Putamen (tissue), 1 donor: ENCODE measurements at places on chromosomes 13 and 19.
A peak's percentile ranks its signal among the peaks of the same experiment; 100 is the strongest.

- DNase-seq, result no peak
Observed at GRCh38 chr13:112991609-112992008, 22.6 kb downstream of the MCF2L start.

GRCh38 chr13:76672420-76672819 lies 213.8 kb downstream of the KCTD12 start:
- no peak for DNase-seq

- peak; percentile 82 for DNase-seq
Observed at GRCh38 chr19:53195265-53195903, 2.2 kb upstream of the ZNF665 start.

DNA sequence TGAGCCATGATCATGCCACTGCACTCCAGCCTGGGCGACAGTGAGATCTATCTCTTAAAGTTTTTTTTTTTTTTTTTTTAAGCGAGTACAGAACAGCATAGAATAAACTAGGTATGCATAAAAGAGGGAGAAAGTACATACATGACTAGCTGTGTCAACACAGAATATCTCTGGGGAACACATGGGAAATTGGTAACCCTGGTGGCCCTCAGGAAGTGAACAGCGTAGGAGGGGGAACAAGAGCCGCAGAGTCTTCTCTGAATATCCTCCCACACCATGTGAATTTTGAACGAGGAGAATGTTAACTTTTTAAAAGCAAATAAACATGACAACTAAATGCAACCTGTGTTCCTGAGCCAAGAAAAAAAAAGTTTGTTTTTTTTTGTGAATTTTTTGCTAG lies 15.2 kb downstream of the PHLDB3 start:
- DNase-seq, result no peak

DNA sequence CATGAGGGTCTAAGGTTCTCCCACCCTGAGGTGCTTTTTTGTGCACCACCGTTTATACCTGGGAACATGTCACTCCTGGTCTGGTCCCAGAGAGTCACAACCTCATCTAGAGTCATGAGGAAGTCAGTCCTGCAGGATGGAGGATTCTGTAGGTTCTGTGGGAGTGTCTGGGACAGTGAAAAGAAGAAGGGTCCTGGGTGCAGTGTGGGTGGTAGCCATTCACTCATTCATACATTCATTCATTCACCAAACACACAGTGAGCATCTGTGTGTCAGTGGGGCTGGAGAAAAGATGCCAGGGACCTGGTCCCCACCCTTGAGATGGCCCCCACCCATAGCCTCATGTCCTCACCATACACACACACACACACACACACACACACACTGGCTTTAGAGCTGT lies 8.7 kb upstream of the CEACAM18 start:
- no peak for DNase-seq

DNA sequence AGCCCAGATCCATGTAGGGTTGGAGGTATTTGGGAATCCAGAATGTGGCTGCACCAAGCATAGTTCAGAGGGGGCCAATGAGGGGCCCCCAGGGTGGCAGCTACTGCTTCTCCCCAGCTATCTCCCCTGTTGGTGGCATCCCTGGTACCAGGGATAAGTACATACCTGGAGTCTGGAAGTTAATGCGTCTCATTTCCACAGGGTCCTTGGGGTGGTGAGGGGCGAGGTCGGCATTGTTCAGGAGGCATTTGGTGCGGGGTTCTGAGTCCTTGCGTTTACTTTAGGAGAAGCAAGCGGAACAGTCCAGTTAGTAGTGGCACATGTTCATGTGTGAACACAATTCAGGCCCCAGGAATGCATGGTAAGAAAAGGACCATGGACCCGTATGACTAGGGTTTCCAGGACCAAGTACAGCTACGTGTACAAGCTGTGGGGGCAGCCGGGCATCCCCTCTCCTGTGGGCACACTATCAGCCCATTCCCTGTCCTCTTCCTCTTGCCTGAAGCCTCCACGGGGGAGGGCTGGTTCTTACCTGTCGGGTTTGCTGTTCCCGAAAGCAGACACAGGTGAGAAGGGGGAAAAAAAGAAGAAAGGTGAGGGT lies 122.3 kb downstream of the PTPRS start:
- no peak for DNase-seq

- no peak for DNase-seq
Observed at GRCh38 chr19:12792853-12793289, 1.6 kb downstream of the JUNB start.

DNA sequence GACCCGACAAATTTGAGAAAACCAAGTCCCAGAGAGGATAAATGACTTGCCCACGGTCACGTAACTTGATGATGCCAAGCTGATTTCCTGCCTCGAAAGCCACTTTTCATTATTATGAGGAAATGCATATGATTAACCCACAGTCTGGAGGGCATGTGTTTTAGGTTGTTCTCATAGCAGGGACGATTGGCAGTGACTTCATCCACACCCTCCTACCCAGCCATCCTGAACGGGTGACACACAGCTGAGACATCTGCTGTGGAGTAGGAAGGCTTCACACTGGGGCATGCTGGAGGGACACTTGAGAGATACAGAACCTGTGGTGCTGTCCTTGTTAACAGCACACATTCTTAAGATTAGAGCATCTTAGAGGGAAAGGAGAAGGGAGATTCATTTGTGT lies 65.4 kb upstream of the WDFY2 start:
- DNase-seq, result no peak

DNA sequence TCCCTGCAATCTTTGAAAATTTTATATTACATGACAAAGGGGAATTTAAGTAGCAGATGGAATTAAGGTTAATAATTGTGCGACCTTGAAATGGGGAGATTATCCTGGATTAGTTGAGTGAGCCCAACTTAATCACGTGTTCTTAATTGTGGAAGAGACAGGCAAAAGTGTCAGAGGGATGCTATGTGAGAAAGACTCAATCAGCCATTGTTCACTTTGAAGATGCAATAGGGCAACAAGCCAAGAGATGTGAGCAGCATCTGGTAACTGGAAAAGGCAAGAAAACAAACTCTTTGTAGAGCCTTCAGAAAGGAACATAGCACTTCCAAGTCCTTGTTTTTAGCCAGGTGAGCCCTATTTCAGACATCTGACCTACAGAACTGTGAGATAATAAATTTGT lies 247.7 kb downstream of the SLITRK1 start:
- peak; percentile 85 for DNase-seq

DNA sequence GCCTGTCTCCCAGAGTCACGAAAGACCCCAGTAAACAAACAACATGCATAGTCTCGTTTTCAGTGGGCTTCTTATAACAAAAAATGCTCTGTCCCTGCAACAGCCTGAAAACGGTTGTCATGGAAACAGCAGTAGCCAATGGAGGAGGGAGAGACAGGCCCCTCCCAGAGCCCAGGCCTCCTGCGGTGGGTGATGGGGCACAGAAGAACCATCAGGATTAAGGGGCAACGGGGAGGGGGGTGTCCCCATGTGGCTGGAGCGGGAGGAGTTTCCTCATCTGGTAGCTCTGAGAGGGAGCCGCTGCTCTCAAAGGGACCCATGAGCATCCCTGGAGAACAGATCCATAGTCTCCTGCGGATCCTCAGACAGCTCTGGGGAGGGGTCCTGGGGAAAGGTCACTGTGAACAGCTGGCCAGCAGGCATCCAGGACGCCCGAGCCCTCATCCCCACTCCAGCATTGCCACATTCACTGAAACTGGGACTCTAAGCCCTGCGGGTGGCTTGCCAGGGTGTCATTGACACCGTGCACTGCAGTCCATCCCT lies 37.5 kb upstream of the PNMA8B start:
- DNase-seq, result no peak

GRCh38 chr13:48653472-48653939 lies at the start of gene CYSLTR2:
Gene CYSLTR2 (plus strand): TSS chr13:48653929. CDS start chr13:48706818, 52,889 bp downstream.
- no peak for DNase-seq

DNA sequence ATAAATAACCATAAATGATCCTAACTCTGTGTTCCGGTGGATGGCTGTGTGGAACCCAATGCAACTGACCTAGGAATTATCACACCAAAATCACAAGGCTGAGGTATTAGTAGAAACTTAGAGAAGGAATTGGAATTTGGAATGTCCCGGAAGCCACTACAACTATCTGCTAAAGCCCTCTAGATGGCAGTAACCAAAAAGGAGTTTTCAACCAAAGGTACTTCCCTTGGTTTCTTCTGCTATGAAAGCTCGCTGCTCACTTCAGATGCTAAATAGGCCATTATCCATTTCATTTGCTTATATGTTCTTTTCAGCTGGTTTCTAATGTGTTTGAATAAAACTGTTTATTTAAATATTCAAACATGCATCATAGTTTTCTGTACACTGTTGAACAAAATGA lies 1589.1 kb upstream of the SPRY2 start:
- DNase-seq, result peak; percentile 35

DNA sequence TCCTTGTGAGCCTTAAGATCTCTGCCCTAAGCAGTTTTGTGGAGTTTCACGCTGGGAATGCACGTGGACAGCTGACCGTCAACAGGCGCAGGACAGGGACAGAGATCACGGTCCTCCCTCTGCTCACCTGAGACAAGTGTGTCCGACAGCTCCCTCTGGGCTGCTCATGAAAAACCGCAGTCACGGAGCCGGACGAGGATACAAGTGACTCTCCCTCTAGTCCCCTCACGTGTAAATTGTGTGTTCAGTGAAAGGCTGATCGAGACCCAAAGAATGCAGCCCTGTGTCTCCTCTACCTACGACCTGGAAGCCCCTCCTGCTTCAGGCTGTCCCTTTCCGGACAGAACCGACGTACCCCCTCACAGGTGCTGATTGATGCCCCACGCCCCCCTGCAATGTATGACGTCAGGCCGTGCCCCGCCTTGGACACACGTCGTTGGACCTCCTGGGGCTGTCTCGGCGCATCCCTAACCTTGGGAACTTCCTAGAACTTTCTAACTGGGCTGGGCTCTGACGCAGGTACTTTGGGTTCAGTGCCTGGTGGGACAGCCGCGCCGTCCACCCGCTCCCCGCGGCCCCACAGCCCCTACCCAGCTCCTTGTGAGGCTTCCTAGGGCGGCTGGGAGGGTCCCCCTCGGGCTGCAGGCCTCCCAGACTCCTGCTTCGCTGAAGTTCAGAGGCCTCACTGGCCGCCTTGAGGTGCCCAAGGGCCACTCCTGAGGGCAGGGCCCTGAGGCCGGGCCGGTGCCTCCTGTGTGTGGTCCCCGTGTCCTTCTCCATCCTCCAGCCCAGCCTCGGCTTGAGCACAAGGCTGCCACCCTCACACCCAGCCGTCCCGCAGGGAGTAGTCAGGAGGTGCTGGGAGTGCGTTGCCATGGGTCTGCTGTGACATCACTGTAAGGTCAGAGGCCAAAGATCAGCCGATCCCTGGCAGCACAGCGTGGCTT lies at the start of gene C13orf46:
TSS of gene C13orf46 (minus strand) at position 859 of the 947 bp plus-strand sequence. CDS start at position 780, 79 bp downstream.
- no peak for DNase-seq

GRCh38 chr19:50480281-50481111 lies 3.8 kb upstream of the GARIN5A start:
- DNase-seq, result no peak

GRCh38 chr19:37928527-37929286 lies 21.7 kb downstream of the SIPA1L3 start:
- no peak for DNase-seq

DNA sequence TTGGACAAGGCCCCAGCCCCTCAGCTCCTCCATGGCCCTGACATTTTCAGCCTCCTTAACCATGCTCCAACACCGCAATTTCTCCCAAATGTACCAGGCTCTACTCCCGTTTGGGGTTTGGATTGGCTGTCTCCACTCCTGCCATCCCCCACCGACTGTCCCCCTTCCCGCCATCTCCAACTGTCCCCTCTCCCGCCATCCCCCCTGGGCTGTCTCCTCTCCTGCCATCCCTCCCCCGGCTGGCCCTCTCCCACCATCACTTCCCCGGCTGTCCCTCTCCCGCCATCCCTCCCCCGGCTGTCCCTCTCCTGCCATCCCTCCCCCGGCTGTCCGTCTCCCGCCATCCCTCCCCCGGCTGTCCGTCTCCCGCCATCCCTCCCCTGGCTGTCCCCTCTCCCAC lies 5.4 kb downstream of the BCAT2 start:
- DNase-seq, result no peak

DNA sequence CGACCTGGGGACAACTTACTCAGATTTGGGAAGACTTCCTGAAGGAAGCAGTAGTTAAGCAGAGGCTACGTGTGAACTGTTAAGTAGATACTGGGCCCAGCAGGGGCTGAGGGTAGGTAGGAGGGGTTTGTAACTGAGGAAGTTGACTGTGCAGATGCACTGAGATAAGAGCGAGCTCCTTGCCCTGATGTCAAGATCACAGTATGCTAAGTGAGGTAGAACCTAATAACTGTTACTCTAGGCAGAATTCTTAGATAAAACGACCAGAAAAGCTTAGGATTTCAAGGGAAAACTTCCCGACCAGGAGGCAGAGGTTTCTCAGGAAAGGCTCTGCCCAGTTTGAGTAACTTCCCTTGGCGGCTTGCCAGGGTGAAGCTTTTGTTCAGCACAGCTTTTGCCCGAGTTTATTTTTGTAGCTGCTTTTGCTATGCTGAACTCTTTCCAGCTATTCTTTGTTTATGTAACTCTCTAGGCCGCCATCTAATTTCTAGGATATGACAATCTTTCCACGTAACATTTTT lies 632.1 kb downstream of the DIAPH3 start:
- peak; percentile 56 for DNase-seq

GRCh38 chr13:93217721-93218261 lies 8.8 kb upstream of the GPC6 start:
- no peak for DNase-seq

DNA sequence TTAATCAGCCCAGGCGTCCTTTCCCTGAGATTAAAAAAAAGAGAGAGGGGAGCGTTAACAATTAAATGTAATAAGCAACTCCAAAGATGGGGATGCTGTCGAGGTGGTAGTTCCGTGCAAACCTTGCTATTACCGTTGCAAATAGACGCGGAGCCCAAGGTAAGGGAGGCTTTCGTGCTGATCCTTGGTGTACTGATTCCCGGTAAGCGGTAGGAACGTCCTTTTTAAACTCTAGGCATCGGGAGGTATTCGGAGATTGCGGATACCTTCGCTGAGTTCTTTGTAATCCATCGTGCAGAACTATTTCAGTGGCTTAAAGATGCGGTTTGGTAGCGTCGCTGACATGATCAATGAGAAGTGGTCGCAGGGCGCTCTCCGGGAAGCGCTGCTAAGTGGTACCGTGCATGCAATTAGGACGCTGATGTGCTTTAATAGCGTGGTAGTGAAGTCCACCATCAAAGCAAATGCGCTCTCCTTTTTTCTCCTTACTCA lies 3.1 kb downstream of the SLITRK5 start:
- no peak for DNase-seq

DNA sequence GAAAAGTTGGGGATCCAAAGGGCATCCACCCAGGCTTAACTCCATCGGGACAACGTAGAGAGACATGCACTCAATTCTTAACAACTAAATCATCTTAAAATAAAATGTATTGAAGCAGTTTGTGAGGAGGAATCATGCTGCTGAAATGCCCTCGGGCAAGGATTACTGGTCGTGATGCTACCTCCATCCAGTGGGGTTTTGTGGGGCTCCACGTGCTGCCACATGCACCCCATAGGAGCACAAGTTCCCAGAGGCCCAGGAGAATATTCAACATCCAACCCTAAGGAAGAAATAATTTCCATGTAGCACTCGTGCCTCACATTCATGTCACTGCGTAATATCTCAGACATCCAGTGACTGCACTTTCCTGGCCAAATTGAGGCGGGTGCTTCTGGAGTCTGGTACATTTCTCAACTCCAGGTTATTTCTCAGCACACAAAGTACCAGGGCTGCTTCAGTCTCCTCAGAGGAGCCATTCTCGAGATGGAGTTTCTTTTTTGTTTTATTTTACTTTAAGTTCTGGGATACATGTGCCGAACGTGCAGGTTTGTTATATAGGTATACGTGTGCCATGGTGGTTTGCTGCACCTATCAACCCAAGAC lies 429.8 kb downstream of the FOXO1 start:
- DNase-seq, result no peak

GRCh38 chr13:75410207-75410606 lies 71.8 kb downstream of the TBC1D4 start:
- DNase-seq, result no peak

- no peak for DNase-seq
Observed at GRCh38 chr19:2048959-2049740, 1.9 kb downstream of the MKNK2 start.
